ENCODE measurements at places on chromosomes 16 and 17. TPM values are rescaled to one million over a fixed set of nuclear protein-coding genes. Genes with fewer than 3 reads are reported as not detected.

GRCh38 chr17:73357318-73357717 is 45.5 kb upstream of the CDC42EP4 start:
- H3K4me1 ChIP-seq = peaks cover 5% of the 10 kb centered on the region
- no peak for DNase-seq
- no peaks in the 10 kb centered on the region for H3K36me3 ChIP-seq
- no peak overlapping the region for H3K4me3 ChIP-seq
- H3K27ac ChIP-seq = no peak overlapping the region

The TMEM220 gene
- total RNA-seq = 3.7 TPM

The ZNF469 gene
- total RNA-seq = 0.10 TPM

The PITPNM3 gene
- 0.87 TPM for total RNA-seq
